ENCODE measurements at places on chromosomes 5 and 9. TPM values are rescaled to one million over a fixed set of nuclear protein-coding genes. Genes with fewer than 3 reads are reported as not detected.

DNA sequence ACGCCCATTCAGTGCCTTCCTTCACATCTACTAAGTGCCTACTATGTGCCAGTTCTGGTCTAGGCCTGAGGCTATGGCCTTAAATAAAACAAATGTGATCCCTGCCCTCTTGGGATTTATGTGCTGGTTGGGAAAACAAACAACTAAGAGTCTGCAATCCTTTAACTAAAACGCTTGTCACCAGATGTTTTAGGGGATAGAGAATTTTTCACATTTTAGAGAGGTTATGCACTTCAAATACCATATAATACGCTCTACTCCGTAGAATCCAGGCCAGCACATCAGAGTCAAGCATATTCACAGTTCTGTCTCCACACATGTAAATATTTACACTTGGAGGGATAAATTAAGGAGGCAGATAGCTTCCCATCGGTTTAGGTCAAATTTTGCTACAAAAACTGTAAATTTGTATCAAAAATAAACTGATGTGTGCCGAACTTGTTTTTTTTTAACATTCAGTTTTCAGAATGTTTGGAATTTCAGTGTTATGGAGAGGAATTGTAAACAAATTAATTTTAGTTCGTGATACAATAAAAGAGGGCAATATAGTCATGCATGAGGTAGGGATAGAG is 22.0 kb upstream of the ADRA1B start:
- DNase-seq = no peak

The FBLL1 gene
- polyA plus RNA-seq = 0.29 TPM

DNA sequence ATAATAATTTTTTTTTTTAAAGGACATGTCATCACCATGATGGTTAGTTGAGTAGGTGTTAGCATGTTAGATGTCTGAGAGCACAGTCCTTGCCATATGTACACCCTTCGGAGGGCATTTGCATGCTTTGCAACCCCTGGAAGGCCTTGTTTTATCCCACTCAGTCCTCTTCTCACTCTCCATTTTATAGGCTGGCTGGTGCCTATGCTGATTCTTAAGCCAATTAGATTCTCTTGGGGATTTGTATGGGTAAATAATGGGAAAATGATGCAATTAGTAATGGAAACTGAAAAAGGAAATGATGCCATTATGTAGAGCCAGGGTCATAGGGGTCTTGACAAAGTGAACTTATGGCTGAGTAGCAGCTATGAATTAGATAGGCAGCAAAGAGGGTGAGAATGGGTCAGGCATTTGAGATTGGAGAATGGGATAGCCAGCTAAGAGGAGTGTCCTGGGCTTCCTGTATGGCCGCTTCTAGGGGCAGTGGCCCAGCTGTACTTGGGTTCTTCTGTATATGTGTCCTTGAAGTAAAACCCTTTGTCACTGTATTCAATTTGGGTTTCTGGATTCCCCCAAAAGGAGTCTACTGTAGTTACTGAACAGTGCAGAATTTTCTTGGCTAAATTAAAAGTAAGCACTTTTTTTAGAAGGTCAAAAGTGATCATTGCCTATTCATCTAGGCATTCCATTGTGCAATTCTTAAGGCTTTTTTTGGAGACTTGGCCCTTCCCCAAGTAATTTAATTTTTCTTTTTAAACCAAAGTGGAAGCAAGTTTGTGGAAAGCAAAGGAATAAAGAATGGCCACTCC is 31.6 kb downstream of the LRRTM2 start:
- DNase-seq = no peak

DNA sequence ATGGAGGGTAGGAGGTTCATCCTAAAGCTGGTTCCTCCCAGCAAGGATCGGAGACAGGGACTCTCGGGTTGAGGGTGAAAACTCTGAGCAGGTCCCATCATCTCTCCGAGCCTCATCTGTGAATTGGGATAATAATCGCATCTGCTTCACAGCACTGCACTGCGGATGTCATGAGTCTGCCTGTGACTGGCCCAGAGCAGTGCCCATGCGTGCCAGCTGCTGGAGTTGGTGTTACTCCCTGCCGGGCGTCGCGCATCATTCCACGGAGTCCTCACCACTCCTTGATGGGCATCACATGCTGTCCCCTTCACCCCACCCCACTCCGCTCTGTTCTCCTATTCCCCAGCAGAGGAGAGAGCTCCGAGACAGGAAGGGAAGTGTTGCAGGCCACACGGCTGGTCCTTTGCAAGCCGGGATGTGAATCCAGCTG is 35.1 kb upstream of the ORM1 start:
- DNase-seq = no peak

DNA sequence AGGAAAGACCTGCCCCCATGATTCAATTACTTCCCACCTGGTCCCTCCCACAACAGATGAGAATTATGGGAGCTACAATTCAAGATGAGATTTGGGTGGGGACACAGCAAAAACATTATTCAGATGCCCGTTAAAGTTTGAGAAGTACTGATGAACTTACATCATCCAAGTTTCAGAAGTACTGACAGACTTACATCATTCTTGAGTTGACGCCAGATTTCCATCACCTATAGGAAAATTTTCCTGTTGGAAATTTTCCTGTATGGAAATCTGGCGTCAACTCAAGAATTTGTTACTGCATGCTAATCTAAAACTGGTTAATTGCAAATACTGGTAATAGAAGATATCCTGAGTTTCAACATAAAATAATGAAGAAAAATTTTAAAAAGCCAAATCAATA is 975.9 kb downstream of the MAT2B start:
- no peak for DNase-seq

The C9orf152 gene
- polyA plus RNA-seq = 0.35 TPM

DNA sequence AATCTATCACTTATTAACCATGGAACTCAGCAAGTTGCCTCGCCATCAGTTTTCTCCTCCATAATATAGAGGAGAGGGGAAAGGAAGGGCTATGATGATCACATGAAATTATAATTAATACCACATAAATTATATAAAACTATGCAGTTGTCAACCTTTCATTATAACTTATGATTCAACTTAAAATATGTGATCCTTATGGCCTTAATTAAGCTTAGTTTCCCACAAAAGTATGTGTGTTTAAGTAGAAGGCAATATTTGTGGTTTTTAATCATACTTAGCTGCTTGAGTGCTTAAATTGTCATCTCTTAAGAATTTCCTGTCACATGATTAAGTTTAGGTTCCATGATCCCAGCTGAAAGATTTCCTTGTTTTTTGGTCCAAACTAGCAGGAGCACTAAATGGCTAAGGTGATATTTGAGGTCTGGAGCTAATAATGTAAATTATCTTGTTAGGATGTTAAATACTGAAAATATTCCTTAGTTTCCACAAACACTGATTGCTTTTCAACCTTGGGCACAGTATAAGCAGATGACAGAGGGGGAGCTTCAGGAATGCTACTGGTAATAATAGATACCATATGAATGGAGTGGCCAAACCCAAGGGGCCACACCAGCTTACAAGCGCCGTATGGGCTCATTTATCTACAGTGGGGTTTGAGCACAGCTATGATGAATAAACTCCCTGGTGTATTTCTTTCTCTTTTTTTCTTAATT is 26.4 kb upstream of the F2R start:
- DNase-seq = no peak

DNA sequence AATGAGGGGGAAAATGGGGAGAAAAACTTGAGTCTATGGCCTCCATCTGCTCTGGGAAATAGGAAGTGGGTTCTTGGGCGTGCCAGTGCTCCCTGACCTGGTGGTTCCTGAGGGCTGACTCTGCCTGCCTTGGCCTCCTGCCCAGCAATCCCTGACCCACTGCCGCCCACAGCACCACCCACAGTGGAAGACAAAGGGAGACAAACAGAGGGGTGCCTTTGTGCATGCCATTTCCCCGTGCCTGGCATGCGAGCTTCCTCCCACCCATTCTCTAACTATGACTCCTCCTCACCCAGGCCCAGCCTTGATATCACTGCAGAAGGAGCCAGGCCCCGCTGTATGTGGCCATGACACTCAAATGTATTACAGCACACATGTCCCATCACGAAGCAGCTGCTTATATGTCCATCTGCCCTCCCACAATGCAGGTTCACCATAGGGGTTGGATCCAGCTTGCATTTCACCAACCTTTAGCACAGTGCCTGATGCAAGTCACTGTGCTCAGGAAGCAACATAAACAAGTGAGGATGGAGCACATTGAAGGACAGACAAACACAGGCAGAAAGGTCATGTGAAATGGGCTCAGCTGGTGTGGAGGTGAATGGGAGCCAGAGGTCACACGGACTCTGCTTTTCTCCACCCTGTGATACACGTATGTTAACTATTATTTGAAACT is 84.4 kb downstream of the ADRB2 start:
- no peak for DNase-seq

DNA sequence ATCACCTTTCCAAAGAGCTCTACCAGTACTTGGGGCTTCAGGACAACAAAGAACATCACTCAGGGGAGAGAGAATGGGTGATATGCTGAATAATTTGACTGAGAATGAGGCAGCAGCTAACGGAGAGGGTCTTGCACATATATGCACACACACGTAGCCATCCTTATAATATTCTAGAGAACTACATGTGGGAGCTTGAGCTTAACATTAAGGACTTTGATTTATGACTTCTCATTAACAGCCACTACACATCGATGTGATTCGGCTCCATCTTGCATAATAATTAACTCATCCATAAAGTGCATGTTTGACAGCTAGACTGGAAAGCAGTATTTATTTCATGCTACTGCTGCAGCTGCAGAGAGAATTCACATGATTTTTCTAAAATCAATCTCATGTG is 163.4 kb downstream of the RAB3C start:
- DNase-seq = no peak

GRCh38 chr5:80048084-80048780 is 13.1 kb downstream of the THBS4 start:
- no peak for DNase-seq

DNA sequence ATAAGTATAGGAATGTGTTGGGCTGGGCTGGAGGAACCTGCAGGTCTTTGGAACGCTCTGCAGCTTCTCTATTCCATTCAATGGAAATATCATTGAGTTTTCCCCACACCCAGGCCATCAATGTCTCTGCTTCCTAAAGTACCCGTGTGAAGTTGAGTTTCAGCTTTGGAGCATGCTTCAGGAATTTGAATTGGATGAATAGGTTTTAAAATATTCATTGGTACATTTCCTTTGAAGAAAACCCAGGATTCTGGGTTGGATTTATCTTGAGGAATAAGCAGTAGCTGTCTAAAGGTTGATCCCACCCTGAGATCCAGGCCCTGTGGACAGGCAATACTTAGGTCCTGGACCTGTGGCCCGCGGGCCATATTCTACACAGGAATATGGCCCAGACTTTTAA is 37.3 kb downstream of the INSYN2B start:
- DNase-seq = no peak

The NR4A3 gene
- polyA plus RNA-seq = 0.45 TPM

GRCh38 chr9:136536721-136537241 is 9.1 kb downstream of the NOTCH1 start:
- DNase-seq = no peak

The SLC4A9 gene
- 28.6 TPM for polyA plus RNA-seq

- no peak for DNase-seq
Observed at GRCh38 chr9:114806526-114806900, 674 bp upstream of the TNFSF15 start.

- no peak for DNase-seq
Observed at GRCh38 chr5:139823757-139824355, 28.2 kb downstream of the PSD2 start.

GRCh38 chr5:173217626-173218397 is 17.2 kb downstream of the NKX2-5 start:
- DNase-seq = no peak
